ENCODE measurements at places on chromosomes 12 and 14. TPM values are rescaled to one million over a fixed set of nuclear protein-coding genes. Genes with fewer than 3 reads are reported as not detected.

DNA sequence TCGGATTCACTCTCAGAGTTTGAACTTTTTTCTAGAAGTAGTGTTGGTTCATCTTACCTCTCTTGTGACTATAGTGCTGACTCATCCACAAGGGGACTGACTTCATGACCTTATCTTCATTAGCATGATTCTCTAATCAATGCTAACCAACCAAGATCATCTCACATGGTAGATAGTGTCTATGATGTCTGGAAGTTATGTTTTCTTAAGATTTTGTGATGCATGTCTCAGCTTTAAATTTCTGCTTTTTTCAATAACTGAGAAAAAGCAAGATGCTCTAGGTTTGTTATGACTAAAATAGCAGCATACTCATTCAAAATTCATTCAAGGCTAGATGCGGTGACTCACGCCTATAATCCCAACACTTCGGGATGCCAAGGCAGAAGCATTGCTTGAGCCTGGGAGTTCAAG, 12.3 kb upstream of the SLC35E3 start:
- H3K4me1 ChIP-seq = no peaks in the 10 kb centered on the region
- DNase-seq = peak; percentile 58
- H3K27me3 ChIP-seq = no peaks in the 10 kb centered on the region
- no peak overlapping the region for H3K27ac ChIP-seq

The PROX2 gene
- total RNA-seq = not detected

DNA sequence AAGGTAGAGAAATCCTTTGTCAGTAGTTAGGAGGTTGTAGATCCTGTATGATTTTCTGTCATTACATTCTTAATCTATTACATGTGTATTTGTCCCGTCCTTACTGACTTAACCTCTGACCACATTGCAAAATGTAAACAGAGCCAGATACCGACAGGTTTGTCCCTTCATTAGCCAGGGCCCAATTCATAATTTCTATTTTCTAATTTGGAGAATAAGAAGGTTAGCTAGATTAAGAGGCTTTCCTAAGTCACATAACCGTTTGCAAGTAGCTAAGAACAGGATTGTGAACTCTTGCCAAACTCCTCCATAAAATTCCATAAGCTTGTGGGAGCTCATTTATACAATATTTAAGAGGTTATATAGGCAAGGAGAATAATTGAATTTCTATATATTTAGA, 352.6 kb downstream of the RAD51B start:
- H3K27ac ChIP-seq = no peak overlapping the region
- no peak for DNase-seq
- H3K27me3 ChIP-seq = no peaks in the 10 kb centered on the region
- no peak overlapping the region for H3K4me3 ChIP-seq
- H3K4me1 ChIP-seq = no peaks in the 10 kb centered on the region

- H3K4me1 ChIP-seq = peaks cover 70% of the 10 kb centered on the region
- H3K27ac ChIP-seq = peak overlapping the region; percentile 93
- no peaks in the 10 kb centered on the region for H3K27me3 ChIP-seq
- H3K36me3 ChIP-seq = peaks cover 69% of the 10 kb centered on the region
Measured at GRCh38 chr12:124371366-124371765, 76.5 kb downstream of the RFLNA start.

The CFL2 gene
- total RNA-seq = 105 TPM

DNA sequence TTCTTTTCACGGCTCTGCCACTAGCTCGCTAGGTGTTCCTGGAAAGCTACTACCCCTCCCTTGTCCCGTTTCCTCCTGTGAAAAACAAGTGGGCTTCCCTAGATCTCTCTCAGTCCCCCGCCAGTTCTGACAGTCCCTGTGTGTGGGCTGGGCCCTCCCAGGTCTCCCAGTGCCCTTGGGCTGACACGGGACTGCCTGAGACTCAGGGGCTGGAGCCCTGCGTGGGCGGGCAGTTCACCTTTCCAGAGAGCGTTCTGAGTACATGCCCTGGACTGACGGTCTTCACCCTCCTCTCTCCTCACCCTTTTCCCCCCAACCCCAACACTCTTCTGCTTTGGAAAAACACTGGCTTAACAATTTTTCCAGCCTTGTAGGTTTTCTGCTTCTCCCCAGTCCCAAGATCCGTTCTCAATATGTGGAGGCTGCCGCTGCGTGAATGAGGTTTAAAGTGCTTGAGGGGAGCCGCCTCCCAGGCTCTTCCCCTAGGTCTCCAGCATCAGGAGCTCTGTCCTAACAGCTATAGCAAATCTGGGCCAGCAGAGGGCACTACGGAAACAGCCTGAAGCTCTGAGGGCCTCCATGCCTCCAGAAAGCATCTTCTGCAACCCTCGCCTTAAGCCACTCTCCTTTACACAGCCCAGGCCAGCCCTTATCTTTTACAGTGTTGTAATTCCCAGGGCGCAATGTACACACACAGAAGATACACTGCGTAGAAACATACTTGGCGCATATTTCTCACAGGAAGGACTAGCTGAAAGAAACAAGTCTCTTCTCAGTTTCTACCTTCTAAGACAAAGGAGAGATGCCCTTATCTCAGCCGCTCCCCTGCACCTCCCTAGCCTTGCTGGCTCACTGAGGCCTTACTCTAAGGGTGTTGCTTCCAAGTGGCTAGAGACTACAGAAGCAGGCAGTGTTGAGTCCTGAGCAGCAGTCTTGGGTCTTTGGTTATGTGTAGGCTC, 10.4 kb upstream of the DCD start:
- H3K4me3 ChIP-seq = no peak overlapping the region
- DNase-seq = peak; percentile 17
- H3K27ac ChIP-seq = no peak overlapping the region
- H3K4me1 ChIP-seq = no peaks in the 10 kb centered on the region

GRCh38 chr12:115542656-115543055, 734.8 kb downstream of the MED13L start:
- peak; percentile 14 for DNase-seq
- no peaks in the 10 kb centered on the region for H3K36me3 ChIP-seq
- no peak overlapping the region for H3K27ac ChIP-seq
- H3K27me3 ChIP-seq = no peaks in the 10 kb centered on the region

DNA sequence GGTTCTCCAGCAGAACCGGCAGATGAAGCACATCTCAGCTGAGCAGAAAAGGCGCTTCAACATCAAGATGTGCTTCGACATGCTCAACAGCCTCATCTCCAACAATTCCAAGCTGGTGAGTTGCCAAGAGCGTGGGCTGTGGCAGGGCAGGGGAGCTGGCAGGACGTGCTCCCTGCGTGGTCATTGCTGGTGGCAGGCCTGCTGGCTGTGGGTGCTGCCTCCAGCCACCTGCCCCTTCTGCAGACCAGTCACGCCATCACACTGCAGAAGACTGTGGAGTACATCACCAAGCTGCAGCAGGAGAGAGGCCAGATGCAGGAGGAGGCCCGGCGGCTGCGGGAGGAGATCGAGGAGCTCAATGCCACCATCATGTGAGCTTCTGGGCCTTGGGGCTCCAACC, 35.8 kb downstream of the IL31 start:
- H3K27me3 ChIP-seq = no peaks in the 10 kb centered on the region
- H3K27ac ChIP-seq = no peak overlapping the region
- H3K4me3 ChIP-seq = no peak overlapping the region

GRCh38 chr12:31780096-31780495, 51.3 kb upstream of the AMN1 start:
- no peaks in the 10 kb centered on the region for H3K4me1 ChIP-seq
- no peak for DNase-seq
- no peaks in the 10 kb centered on the region for H3K36me3 ChIP-seq
- H3K27ac ChIP-seq = no peak overlapping the region
- H3K27me3 ChIP-seq = no peaks in the 10 kb centered on the region
- no peak overlapping the region for H3K4me3 ChIP-seq

DNA sequence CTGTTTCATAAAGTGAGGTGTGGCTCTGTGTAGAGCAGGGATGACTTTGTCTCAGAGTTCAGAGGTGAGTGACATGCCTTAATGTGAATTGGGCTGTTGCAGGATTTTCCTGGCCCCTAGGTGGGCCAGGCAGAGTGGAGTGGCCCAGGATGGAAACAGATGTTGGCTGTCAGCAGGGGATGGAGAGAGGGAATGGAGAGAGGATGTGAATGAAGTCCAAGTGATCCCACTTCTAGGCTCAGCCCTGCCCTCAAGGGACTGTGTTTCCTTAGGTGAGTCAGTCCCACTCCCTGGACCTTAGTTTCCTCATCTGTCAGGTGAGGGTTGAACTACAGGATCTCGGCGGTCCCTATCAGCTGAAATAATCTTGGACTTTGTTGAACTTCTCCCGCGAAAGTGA, 7.5 kb downstream of the GALNT16 start:
- no peak for DNase-seq
- H3K27me3 ChIP-seq = no peaks in the 10 kb centered on the region
- H3K36me3 ChIP-seq = no peaks in the 10 kb centered on the region
- no peak overlapping the region for H3K4me3 ChIP-seq
- H3K4me1 ChIP-seq = peaks cover 12% of the 10 kb centered on the region

The FKBP11 gene
- total RNA-seq = 13.1 TPM

The KRT3 gene
- total RNA-seq = not detected

The AGAP2 gene
- 1.8 TPM for total RNA-seq

The SLC25A21 gene
- 0.18 TPM for total RNA-seq

DNA sequence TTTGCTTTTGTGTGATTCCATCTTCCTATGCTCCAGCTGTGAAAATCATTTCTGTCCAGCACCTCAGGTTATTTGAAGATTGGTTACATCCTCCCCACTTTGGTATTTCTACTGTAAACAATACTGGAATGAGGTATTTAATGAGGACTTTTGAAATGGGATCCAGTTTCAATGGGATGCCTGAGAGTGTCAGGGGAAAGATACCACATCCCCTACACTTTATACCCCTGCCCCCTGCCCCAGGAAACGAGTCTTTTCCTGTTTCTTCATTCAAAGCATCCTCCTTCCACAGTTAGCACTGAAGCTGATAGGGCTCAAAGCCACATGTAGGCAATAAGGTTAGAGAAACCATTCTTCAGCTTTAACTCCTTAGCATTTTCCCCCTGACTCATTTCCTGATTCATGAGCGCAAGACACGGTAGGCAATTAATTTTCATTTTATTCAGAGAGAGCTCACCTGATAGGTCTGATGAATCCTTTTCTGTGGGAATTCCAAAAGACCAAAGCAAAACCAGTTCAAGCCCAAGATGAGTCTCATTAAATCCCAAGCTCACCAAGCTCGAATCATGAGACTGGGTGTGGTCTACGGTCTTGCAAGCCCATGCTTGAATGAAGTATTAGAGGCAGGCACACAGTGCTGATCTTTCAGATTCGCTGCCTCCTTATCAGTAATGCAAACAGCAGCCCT, 143.6 kb upstream of the CRY1 start:
- H3K27ac ChIP-seq = no peak overlapping the region
- no peak for DNase-seq
- no peak overlapping the region for H3K4me3 ChIP-seq
- H3K36me3 ChIP-seq = no peaks in the 10 kb centered on the region

DNA sequence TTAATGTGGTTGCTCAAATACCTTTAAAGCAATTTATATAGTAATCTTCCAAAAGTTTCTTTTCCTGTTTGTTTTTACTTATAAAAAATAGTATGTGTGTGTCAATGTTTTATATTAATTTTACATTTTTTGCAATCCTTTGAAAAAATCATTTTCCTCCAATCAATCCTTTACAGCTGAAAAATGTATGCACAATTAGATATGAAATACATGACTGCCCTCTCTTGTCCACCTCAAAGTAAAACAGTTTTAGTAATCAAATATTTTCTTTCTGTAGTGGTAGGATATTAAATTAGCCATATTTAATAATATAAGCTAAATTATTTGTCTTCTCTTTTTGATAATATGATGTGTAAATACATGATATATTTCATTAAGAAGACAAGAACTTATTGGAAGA, 269.9 kb downstream of the ADAMTS20 start:
- no peaks in the 10 kb centered on the region for H3K27me3 ChIP-seq
- DNase-seq = no peak
- H3K4me3 ChIP-seq = no peak overlapping the region
- H3K27ac ChIP-seq = no peak overlapping the region

GRCh38 chr12:38556647-38557046, 240.1 kb downstream of the ALG10B start:
- DNase-seq = no peak
- no peaks in the 10 kb centered on the region for H3K4me1 ChIP-seq
- no peak overlapping the region for H3K4me3 ChIP-seq
- no peaks in the 10 kb centered on the region for H3K27me3 ChIP-seq
- no peaks in the 10 kb centered on the region for H3K36me3 ChIP-seq

The TTC9 gene
- total RNA-seq = 2.6 TPM

The OR4K2 gene
- not detected for total RNA-seq

- no peak overlapping the region for H3K27ac ChIP-seq
- no peaks in the 10 kb centered on the region for H3K4me1 ChIP-seq
- no peaks in the 10 kb centered on the region for H3K27me3 ChIP-seq
- H3K4me3 ChIP-seq = no peak overlapping the region
- H3K36me3 ChIP-seq = no peaks in the 10 kb centered on the region
- DNase-seq = peak; percentile 30
Measured at GRCh38 chr14:20606190-20606901, 15.2 kb upstream of the RNASE12 start.

GRCh38 chr12:32773691-32774090, 18.0 kb upstream of the YARS2 start:
- H3K36me3 ChIP-seq = no peaks in the 10 kb centered on the region
- no peak overlapping the region for H3K27ac ChIP-seq
- H3K4me3 ChIP-seq = no peak overlapping the region

The TPPP2 gene
- 1.1 TPM for total RNA-seq

- no peaks in the 10 kb centered on the region for H3K27me3 ChIP-seq
- no peak overlapping the region for H3K4me3 ChIP-seq
- H3K4me1 ChIP-seq = peaks cover 9% of the 10 kb centered on the region
Measured at GRCh38 chr12:22658214-22658613, 33.2 kb downstream of the ETNK1 start.

GRCh38 chr12:70242695-70243509, at the start of gene CNOT2:
Gene CNOT2 (plus strand): TSS chr12:70243433. CDS start chr12:70278227, 34,794 bp downstream.
- no peaks in the 10 kb centered on the region for H3K27me3 ChIP-seq
- DNase-seq = peak; percentile 91
- peaks cover 49% of the 10 kb centered on the region for H3K4me1 ChIP-seq
- H3K36me3 ChIP-seq = peaks cover 12% of the 10 kb centered on the region
- peak within 1 kb of the TSS; percentile 97 for H3K4me3 ChIP-seq
- peak within 1 kb of the TSS; percentile 98 for H3K27ac ChIP-seq

All from adrenal gland (tissue), 19 donors.